Glomerular endothelial cell (primary cell): ENCODE measurements at places on chromosomes 5 and 9. TPM values are rescaled to one million over a fixed set of nuclear protein-coding genes. Genes with fewer than 3 reads are reported as not detected.

FAT2 gene
- total RNA-seq: 0.06 and 0.10 TPM in 2 replicates

C5orf34 gene
- total RNA-seq: 0.73 and 1.4 TPM in 2 replicates

INSL4 gene
- not detected in 2 replicates for total RNA-seq

GABRB2 gene
- total RNA-seq: not detected in 2 replicates

FABP6 gene
- total RNA-seq: 0.35 TPM in 1 of 2 replicates, not detected in the other

IL9 gene
- total RNA-seq: not detected in 2 replicates

FGF1 gene
- total RNA-seq: 0.82 and 1.5 TPM in 2 replicates

RMRP gene
- total RNA-seq: 2,917 and 4,459 TPM in 2 replicates

CCL21 gene
- total RNA-seq: 0.19 and 0.64 TPM in 2 replicates

CCNO gene
- total RNA-seq: 0.10 and 0.70 TPM in 2 replicates

LECT2 gene
- not detected in 2 replicates for total RNA-seq

MGAT1 gene
- 134 and 183 TPM in 2 replicates for total RNA-seq

FBN2 gene
- total RNA-seq: 21.4 and 41.2 TPM in 2 replicates

ADAMTS6 gene
- 11.8 and 27.2 TPM in 2 replicates for total RNA-seq

SELENOP gene
- 36.2 and 37.3 TPM in 2 replicates for total RNA-seq

MROH2B gene
- total RNA-seq: not detected in 2 replicates

IPPK gene
- 15.4 and 18.0 TPM in 2 replicates for total RNA-seq

SLC25A2 gene
- 0.76 TPM in 1 of 2 replicates, not detected in the other for total RNA-seq

MLANA gene
- not detected in 2 replicates for total RNA-seq

SLC34A3 gene
- total RNA-seq: not detected in 2 replicates

KLF9 gene
- total RNA-seq: 17.0 and 23.7 TPM in 2 replicates

TAS2R1 gene
- not detected in 2 replicates for total RNA-seq

LRRC14B gene
- total RNA-seq: not detected in 2 replicates

AIF1L gene
- 3.1 and 6.4 TPM in 2 replicates for total RNA-seq

ADGRV1 gene
- total RNA-seq: 0.12 and 0.15 TPM in 2 replicates

MTAP gene
- total RNA-seq: 28.2 and 31.6 TPM in 2 replicates

ZNF484 gene
- 9.0 and 9.1 TPM in 2 replicates for total RNA-seq

ITGA1 gene
- 51.2 and 61.0 TPM in 2 replicates for total RNA-seq

CEL gene
- 0.34 and 0.99 TPM in 2 replicates for total RNA-seq

BAAT gene
- total RNA-seq: not detected in 2 replicates

ZNF300 gene
- total RNA-seq: 3.1 and 6.0 TPM in 2 replicates

PTPRD gene
- 1.3 and 4.1 TPM in 2 replicates for total RNA-seq

ADGRD2 gene
- not detected in 2 replicates for total RNA-seq

NIM1K gene
- total RNA-seq: 0.05 TPM in 1 of 2 replicates, not detected in the other

HTR1A gene
- not detected in 2 replicates for total RNA-seq

THOC3 gene
- 56.9 and 60.3 TPM in 2 replicates for total RNA-seq

ST6GALNAC4 gene
- total RNA-seq: 59.7 and 80.3 TPM in 2 replicates

NAIP gene
- 1.8 and 4.6 TPM in 2 replicates for total RNA-seq

ARL14EPL gene
- total RNA-seq: not detected in 2 replicates

OR2S2 gene
- total RNA-seq: not detected in 2 replicates

OSTF1 gene
- 62.8 and 63.5 TPM in 2 replicates for total RNA-seq

FAM81B gene
- 0.47 and 0.97 TPM in 2 replicates for total RNA-seq

MARCOL gene
- not detected in 2 replicates for total RNA-seq

PCA3 gene
- not detected in 2 replicates for total RNA-seq

PTGES gene
- 1.1 TPM in 1 of 2 replicates, not detected in the other for total RNA-seq

USP20 gene
- 19.9 and 23.7 TPM in 2 replicates for total RNA-seq

GADD45G gene
- total RNA-seq: 0.35 and 0.97 TPM in 2 replicates

CCNI2 gene
- total RNA-seq: not detected in 2 replicates

NMUR2 gene
- 0.87 TPM in 1 of 2 replicates, not detected in the other for total RNA-seq

CCDC112 gene
- 9.4 and 10.6 TPM in 2 replicates for total RNA-seq
